ENCODE measurements at places on chromosomes 3 and 15. TPM values are rescaled to one million over a fixed set of nuclear protein-coding genes. Genes with fewer than 3 reads are reported as not detected.

DNA sequence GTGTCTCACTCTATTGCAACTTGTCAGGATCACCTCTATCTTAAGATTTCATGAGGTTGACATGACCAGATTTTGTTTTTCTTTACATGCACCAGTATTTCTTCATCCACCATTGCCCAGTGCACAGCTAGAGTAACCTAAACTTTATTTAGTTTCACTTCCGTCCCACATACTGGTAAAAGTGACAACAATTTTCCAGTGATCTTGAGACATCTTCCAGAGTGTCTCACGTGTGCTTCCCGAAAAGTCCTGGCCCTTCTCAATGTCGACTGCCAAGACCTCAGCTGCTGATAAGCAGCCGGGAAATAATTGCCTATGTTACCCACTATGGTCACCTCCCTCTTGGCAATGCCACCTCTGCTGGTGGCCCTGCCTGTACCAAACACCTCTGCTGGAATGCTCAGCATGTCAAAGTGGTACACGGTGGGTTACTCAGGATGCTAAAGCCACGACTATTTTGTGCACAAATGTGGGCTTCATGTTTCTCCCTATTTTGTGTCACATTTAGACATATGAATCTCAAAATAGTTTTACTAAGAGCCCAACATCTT is 379.7 kb upstream of the TGFBR2 start:
- DNase-seq = no peak
- H3K4me1 ChIP-seq = no peaks in the 10 kb centered on the region
- H3K4me3 ChIP-seq = no peak overlapping the region
- H3K36me3 ChIP-seq = no peaks in the 10 kb centered on the region
- H3K27me3 ChIP-seq = no peaks in the 10 kb centered on the region

DNA sequence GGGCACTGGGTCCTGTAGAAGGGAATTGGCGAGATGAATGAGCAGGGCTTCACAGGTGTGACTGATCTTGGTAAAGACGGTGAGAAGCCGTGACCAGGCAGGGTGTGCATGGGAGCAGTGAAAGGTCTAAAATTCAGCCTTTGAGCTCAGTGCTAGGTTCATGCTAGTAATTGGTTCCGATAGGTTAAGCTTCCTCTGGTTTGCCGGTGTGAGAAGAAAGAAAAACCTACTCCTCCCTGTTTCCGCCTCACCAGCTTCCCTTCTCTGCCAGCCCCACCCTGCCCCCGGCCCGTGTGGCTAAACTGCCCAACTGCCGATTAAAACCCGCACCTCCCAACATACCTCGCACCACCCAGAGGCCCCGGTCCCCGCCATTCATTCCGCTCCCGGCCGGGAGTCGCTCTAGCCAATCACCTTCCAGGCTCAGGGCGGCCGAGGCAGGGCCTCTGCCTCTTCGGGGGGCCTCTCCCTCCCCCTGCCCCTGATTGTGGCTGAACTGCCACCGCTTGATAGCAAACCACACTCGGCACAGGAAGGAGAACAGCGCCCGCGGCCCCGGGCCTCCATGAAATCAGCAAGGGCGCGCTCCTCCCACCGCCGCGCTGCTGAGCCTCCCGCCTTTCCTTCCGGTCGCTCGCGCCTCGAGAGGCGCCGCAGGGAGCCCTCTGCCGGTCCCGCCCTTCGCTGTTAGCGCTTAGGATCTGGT is 7.3 kb upstream of the NRROS start:
- H3K27me3 ChIP-seq = no peaks in the 10 kb centered on the region
- H3K27ac ChIP-seq = peak overlapping the region; percentile 94
- H3K36me3 ChIP-seq = no peaks in the 10 kb centered on the region
- H3K4me1 ChIP-seq = peaks cover 31% of the 10 kb centered on the region
- DNase-seq = no peak

- peak overlapping the region; percentile 90 for H3K27ac ChIP-seq
- no peaks in the 10 kb centered on the region for H3K36me3 ChIP-seq
- H3K27me3 ChIP-seq = no peaks in the 10 kb centered on the region
- no peak for DNase-seq
- H3K4me1 ChIP-seq = peaks cover 85% of the 10 kb centered on the region
Measured at GRCh38 chr15:59301527-59301926, 71.1 kb downstream of the MYO1E start.

DNA sequence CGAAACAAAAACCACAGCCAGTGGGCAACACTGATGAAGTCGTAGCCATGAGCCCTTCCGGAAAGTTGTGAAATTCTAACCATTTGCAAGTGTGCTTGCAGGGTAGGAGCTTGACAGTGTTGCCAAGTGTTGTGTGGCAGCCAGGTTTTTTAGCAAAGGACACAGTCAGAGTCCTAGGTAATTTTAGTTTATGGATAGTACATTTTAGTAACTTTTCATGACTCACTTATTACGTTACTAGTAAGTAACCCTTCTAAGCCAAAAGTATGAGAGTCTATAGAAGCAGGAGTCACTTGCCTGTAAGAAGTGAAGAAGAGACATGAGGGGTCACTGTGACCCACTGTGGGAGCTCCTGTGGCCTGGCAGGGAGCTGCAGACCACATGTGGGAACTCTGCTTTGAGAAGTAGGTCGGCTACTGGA is 54.8 kb upstream of the ADPGK start:
- no peak for DNase-seq
- no peaks in the 10 kb centered on the region for H3K4me1 ChIP-seq
- H3K36me3 ChIP-seq = no peaks in the 10 kb centered on the region
- peaks cover 13% of the 10 kb centered on the region for H3K27me3 ChIP-seq

DNA sequence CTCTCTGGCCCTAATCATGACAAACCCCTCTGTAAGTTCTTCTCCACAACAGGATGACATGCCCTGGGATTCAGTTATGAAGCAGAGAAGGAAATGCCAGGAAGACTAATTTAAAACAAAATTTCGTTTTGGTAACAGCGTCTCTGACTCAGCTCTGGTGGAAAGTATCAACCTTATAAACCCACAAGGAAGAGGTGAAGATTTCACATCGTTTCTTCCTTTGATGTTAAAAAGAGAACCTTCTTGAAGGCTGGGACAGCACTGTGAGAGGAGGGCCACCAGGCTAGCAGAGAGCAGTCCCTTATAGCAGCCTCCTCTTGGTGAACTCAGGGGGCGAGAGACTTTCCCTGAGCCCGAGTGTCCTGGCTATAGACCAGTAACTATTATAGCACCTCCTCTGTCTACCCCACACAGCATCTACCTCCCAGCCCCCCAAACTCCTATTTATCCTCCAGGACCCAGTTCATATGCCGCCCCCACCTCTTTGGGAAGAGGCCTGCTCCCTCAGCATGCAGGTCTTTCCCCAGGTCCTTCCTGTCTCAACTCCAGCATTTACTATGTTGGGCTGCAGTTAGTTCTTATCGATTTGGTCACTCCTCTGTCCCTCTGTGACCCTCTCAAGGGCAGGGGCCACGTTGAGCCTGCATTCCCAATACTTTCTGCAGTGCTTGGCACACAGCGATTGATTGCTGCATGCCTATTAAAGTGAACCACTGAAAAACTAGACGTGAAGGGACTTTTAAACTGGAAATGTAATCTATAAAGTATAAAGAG is 321.5 kb upstream of the ICE2 start:
- no peaks in the 10 kb centered on the region for H3K36me3 ChIP-seq
- no peak overlapping the region for H3K27ac ChIP-seq
- no peak for DNase-seq
- no peak overlapping the region for H3K4me3 ChIP-seq
- H3K27me3 ChIP-seq = no peaks in the 10 kb centered on the region
- no peaks in the 10 kb centered on the region for H3K4me1 ChIP-seq

GRCh38 chr15:32649342-32649741 is 7.8 kb downstream of the SCG5 start:
- no peak for DNase-seq
- H3K4me3 ChIP-seq = no peak overlapping the region
- H3K4me1 ChIP-seq = no peaks in the 10 kb centered on the region
- no peaks in the 10 kb centered on the region for H3K36me3 ChIP-seq

The RBPMS2 gene
- 33.7 TPM for total RNA-seq
